ENCODE measurements at places on chromosomes 3 and 15.

GRCh38 chr3:178827285-178827856, 244.2 kb downstream of the ZMAT3 start:
- DNase-seq, result no peak

DNA sequence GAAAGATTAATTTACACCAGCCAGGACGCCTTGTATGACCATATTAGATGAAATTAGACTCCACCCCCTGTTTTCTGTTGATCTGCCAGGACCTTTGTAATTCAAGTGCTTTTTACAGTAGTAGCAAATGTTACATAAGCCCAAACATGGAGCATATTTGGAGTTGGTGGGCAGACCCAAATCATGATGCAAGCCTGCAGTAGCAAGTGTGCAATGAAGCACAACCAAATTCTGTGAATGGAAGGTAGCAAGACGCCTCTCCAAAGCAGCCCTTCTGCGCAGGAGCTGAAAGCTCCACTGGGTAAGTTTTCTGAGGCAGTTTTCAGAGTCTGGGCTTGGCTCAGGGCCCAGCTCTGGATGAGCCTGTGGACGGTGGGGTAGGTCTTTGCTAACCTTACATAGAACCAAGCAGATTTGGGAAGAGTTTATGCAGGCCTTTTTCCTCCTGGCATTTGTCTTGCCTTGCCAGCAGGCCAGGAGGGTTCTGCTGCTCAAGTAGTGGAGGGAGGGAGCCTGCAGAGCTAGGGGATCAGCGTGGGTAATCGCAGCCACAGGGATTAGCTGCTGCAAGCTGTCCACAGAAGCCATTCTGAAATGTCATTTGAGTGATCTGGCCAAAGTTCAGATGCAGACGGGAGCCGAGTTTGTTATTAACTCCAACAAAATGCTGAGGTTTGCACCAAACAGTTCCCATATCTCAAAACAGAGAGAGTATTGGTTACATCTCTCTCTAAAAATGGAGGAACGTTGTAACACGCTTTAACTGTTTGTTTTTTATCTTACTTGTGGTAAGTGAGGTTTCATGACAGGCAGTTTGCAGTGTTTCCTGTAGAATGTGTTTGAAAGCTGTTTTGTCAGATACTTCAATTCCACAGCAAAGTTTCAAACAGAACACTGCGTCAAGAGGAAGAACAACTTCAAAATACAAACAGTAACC, 55.4 kb downstream of the PSMD6 start:
- DNase-seq, result peak; percentile 36

- no peak for DNase-seq
These were observed 68.7 kb downstream of the LRTM1 start for GRCh38 chr3:54859184-54859583.

- DNase-seq, result no peak
These were observed 37.6 kb upstream of the UBE2E2 start for GRCh38 chr3:23165571-23165970.

GRCh38 chr3:25090698-25091453, 337.2 kb upstream of the RARB start:
- no peak for DNase-seq

DNA sequence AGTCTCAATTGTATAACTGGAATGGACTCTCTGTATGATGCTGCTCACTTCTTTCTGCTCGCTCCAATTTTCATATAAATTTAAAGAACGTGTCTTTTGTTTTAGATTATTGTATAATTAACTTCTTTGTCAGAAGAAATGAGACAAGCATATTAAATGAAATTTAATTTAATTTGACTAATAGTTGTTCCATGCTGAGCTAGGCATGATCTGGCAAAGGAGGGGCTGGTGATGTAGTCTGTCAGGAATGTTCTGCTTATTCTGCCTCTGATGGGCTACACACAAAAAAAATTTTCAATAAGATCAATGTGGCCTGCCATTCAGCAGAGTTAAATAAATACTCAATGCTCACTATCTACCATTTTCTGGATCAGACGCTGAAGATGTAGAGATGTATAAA, 208.4 kb upstream of the CD96 start:
- DNase-seq, result no peak

DNA sequence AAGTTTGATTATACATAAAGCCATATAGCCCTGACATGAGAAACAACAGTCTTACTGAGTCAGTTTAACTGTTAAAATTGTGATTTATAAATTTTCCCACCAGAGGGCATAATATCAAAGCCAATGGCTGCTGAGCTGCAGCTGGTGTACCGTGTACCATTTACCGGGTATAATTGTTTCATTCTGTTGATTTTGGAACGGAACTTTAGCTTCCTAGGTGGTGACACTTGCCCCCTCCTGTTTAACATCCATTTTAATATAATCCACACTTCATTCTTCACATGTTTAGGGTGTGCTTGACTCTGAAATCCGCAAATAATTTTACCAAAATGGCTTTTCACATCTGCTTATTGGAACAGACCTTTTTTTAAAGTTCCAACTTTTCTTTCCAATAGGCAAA, 72.8 kb downstream of the SLC9A9 start:
- no peak for DNase-seq

GRCh38 chr3:153768561-153769469, 352.4 kb upstream of the ARHGEF26 start:
- DNase-seq, result no peak

DNA sequence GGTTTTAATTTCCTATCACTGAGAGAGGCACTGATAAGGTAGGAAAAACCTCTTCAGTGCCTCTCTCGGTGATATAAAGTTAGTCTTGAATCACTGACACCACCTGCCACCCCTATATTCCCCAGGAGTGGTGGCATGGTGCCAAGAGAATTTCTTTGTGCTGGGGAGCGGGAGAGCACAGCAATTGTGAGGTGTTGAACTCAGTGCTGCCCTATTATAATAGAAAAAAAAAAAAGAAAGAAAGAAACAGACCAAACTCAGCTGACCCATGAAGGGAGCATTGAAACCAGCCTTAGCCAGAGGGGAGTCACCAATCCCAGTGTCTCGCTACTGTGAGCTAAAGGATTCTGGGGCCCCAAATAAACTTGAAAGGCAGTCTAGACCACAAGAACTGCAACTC, 201.4 kb upstream of the STT3B start:
- DNase-seq, result no peak

GRCh38 chr3:149278911-149279310, 54.5 kb downstream of the TM4SF18 start:
- no peak for DNase-seq

DNA sequence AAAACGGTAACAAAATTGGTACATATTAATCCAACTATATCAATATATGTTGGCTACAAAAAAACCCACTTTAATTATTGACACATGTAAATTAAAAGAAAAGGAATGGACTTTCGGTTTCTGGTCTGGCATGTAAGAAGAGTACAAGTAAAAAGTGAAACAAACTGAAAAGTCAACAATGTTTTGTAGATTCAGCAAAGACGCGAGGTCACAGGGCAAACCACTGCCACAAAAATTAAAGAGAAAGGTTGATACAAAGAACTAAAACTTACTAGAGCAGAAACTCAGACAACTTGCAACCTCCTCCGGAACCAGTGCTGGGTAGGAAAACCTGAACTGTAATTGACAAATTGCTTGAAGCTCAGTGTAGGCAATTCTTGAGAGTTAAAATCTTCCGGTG, 110.6 kb upstream of the ARPP21 start:
- no peak for DNase-seq

DNA sequence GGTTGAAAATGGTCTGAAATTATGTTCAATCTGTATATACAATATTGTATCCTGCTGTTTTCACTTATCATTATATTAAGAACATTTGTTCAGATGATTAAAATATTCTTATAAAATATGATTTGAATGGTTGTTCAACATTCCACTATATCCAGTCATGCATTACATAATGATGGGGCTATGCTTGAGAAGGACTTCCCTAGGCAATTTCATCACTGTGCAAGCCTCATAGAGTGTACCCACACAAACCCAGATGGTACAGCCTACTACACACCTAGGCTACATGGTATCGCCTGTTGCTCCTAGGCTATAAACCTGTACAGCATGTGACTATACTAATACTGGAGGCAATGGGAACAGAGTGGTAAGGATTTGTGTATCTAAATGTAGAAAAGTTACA, 30.5 kb downstream of the SLC7A14 start:
- DNase-seq, result no peak

GRCh38 chr15:86165265-86166211, 85.9 kb downstream of the AGBL1 start:
- no peak for DNase-seq

DNA sequence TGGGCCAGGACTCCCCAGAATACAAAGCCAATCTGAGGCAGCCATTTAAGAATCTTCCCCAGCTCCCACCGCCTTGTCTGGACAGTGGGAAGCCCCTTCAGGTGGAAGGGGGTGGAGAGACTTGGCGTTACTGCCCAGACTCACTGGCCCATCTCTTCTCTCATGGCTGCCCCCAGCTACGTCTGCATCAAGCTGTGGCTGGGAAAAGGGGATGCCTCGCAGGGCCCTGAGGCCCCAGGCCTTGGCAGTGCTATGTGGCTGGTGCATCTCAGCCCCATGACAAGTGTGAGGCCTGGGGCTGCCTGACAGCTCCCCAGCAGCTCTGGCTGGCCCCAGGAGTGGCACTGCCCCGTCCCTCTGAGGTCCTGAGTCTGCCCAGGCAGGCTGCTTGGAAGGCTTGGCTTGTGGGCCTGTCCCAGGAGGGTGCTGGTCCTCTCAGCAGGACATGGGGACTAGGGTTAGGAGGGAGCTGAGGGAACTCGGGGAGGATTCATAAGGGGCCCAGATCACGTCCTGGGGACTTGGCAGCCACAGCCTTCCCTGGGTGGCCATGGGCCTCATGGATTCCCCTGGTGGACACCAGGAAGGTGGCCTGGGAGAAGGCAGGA, 20.2 kb upstream of the SLC41A3 start:
- no peak for DNase-seq

GRCh38 chr15:89140595-89140994, 52.3 kb downstream of the ABHD2 start:
- DNase-seq, result no peak

DNA sequence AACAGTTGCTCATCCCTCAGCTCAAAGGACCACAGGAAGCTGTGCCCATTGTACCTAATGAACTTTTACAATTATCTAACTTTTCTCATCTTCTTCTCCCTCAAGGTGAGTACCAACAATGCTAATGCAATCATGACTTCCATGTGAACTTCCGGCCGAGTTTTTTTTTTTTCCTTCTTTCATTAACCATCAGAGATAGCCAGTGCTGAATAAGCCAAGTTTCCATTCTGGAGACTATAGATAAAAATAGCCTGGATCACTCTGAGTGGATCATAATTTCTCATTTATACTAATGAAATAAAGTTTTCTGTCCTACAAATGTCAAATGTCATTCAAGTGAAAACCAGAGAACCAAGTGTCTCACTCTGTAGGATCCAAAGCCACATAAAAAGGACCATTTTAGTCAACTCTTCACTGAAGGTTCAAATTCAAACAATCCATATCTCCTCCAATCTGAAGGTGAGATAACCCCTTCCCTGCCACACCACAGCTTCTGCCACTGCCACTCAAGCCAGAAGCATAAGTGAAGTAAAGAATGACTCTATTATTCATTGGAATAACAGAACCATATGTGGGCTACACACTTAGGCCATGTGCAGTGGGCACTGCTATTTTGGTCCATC, 5.5 kb downstream of the SUMF1 start:
- DNase-seq, result no peak

DNA sequence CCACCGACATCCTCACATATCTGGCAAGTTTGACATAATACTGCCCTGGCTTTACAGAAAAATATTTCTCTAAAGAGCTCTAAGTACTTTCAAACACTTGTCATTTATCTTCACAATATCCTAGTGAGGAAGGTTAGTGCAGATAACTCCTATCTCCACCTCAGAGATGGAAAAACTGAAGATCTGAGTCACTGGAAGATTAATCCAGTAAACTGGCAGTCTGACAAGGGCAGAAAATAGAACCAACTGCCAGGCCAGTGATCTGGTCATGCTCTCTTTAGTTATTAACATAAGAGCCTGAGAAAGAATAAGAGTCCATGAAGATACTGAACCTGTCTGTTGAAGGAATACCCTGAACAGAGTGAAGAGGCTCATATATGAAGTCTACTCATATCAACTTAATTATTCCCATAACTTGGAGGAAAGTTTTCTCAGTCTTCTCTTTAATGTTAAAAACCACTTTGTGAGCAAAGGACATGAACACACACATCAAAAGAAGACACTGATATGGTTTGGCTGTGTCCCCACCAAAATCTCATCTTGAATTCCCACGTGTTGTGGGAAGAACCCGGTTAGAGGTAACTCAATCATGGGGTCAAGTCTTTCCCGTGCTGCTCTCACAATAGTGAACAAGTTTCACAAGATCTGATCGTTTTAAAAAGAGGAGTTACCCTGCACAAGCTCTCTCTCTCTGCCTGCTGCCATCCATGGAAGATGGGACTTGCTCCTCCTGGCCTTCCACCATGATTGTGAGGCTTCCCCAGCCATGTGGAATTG, 61.4 kb downstream of the GOLIM4 start:
- no peak for DNase-seq

- no peak for DNase-seq
These were observed 88.6 kb upstream of the SPRED1 start for GRCh38 chr15:38164061-38164460.

- no peak for DNase-seq
These were observed 9.7 kb downstream of the SCAMP2 start for GRCh38 chr15:74863239-74864056.

DNA sequence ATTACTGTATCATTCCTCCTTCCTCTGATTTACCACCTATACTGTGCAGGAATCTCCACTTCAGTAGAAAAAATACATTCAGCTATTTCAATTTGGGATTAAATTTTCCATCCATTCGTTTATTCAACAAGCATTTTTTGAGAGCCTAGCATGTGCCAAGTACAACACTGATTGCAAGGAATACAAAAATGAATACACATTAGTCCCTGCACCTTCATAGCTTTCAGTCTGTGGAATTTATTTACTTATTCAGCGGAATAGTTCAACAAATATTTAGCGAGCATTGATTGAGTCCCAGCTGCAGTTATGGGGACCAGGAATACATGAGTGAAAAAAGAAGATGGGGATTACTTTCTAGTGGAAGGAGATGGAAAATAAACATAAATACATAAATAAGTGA, 606.8 kb upstream of the TBL1XR1 start:
- DNase-seq, result no peak

GRCh38 chr15:77500989-77501388, 80.3 kb downstream of the HMG20A start:
- DNase-seq, result no peak

- DNase-seq, result no peak
These were observed 9.0 kb downstream of the GNB5 start for GRCh38 chr15:52181938-52182780.
